ENCODE measurements at places on chromosomes 5 and 9.
A peak's percentile ranks its signal among the peaks of the same experiment; 100 is the strongest.

GRCh38 chr5:61311836-61312808, 19.9 kb upstream of the ZSWIM6 start:
- peak; percentile 72 for DNase-seq

DNA sequence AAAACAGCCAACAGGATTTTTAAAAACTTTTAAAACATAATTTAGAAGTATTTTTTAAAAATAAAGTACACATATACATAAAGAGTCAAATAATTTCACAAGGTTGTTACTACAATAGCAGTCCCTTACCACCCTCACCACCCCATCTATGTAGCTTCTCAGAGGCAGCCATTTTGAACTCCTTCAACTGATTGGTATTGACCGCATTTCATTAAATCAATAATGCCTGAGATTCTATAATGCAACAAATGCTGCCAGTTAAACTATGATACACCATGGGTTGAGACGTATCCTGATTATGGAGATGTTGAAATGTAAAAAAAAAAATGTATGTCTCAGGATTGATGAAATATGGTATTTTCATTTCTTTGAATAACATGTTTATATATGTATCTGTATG, 78.8 kb downstream of the PCSK1 start:
- no peak for DNase-seq

DNA sequence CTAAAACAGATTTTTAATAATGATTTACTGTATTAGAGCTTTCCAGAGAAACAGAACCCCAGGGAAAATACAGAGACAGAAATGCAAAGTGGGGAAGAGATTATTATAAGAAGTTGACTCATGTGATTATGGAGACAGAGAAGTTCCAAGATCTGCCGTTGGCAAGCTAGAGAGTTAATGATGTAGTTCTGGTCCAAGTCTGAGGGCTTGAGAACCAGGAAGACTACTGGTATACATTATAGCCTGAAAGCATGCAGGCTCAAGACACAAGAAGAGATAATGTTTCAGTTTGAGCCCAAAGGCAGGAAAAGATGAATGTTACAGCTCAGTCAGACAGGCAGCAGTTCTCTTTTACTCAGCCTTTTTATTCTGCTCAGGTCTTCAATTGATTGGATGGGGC, 98.8 kb upstream of the NFIL3 start:
- no peak for DNase-seq

DNA sequence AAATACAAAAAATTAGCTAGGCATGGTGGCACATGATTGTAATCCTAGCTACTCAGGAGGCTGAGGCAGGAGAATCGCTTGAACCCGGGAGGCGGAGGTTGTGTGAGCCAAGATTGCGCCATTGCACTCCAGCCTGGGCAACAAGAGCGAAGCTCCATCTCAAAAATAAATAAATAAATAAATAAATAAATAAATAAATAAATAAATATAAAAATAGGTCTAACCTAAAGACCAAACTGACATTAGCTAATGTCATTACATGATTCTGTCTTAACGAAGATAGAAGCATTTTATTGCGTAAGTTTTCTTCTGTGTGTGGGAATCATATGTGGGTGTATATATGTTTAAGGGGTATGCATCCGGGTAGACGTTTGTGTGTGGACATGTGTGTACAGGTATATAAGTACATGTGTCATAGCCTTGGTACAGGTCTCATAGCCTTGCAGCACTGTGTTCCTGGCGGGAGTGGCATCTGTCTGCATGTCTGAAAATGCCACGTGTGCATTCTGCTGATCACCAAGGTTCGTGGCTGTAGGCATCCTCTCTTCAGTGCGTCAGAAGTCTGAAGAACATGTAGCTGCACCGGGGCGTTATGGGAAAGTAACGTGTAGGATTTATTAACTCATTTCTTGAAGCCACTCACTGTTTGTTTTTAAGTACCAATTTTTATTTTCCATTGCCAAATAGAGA, 298.1 kb downstream of the NR3C1 start:
- no peak for DNase-seq

DNA sequence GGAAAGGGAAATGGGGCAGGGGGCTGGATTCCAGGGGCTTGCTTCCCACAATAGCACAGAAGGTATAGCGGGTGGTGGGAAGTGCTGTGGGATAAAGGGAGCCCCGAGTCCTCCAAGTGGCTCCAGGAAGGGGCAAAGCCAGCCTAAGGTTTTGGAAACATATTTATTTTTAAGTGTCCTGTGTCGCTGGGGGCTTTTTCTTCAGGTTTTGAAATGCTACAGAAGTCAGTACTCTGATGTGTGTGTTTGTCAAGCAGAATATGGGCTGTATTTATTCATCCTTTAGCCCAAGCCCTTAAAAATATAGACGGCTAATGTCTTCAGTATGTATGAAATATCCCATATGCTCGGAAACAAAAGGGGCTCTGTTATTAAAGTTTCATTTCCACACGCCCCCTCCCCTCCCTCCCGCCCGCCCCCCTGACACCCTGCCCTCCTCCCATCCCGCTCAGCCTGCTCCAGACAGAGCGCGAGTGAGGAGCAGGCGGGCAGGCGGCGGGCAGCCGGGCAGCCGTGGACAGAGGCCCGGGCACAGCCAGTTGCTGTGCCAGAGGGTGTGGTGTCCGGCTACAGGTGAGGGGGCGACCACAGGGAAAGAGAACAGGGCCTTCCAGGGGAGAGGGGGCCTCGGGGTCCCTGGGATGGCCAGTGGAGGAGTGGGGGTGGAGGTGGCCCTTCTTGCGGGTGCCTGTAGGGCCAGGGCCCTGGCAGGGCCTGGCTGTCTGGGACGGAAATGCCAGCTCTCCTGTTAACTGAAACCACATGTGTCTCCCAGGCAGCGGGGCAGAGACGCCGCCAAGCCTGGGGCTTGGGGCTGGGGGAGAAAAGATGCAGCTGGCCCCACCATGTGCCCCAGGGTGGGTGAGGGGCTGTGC, 39.6 kb upstream of the SYNPO start:
- peak; percentile 44 for DNase-seq

- DNase-seq = no peak
Measured at GRCh38 chr9:84893419-84894128, 224.0 kb downstream of the NTRK2 start.
